ENCODE measurements at places on chromosomes 7 and 10. TPM values are rescaled to one million over a fixed set of nuclear protein-coding genes. Genes with fewer than 3 reads are reported as not detected.
A peak's percentile ranks its signal among the peaks of the same experiment; 100 is the strongest.

- no peak overlapping the region for H3K27ac ChIP-seq
- DNase-seq, result no peak
- no peak overlapping the region for H3K4me3 ChIP-seq
- H3K27me3 ChIP-seq, result no peaks in the 10 kb centered on the region
- H3K36me3 ChIP-seq, result no peaks in the 10 kb centered on the region
Observed at GRCh38 chr10:127600479-127600878, 51.4 kb downstream of the NPS start.

GRCh38 chr10:110865186-110865808 is 6.4 kb upstream of the PDCD4 start:
- DNase-seq, result no peak
- no peaks in the 10 kb centered on the region for H3K4me1 ChIP-seq
- H3K4me3 ChIP-seq, result no peak overlapping the region

GRCh38 chr7:157494506-157495176 is 157.8 kb downstream of the DNAJB6 start:
- no peak overlapping the region for H3K27ac ChIP-seq
- H3K4me3 ChIP-seq, result no peak overlapping the region
- no peaks in the 10 kb centered on the region for H3K36me3 ChIP-seq
- DNase-seq, result no peak
- H3K27me3 ChIP-seq, result no peaks in the 10 kb centered on the region

- no peak overlapping the region for H3K27ac ChIP-seq
- no peak for DNase-seq
- H3K4me3 ChIP-seq, result no peak overlapping the region
- H3K4me1 ChIP-seq, result no peaks in the 10 kb centered on the region
Observed at GRCh38 chr10:29612657-29613056, 22.1 kb downstream of the SVIL start.

GRCh38 chr10:15201589-15202300 is 33.3 kb upstream of the NMT2 start:
- no peak overlapping the region for H3K27ac ChIP-seq
- no peaks in the 10 kb centered on the region for H3K27me3 ChIP-seq
- H3K36me3 ChIP-seq, result no peaks in the 10 kb centered on the region
- DNase-seq, result no peak
- peaks cover 6% of the 10 kb centered on the region for H3K4me1 ChIP-seq

DNA sequence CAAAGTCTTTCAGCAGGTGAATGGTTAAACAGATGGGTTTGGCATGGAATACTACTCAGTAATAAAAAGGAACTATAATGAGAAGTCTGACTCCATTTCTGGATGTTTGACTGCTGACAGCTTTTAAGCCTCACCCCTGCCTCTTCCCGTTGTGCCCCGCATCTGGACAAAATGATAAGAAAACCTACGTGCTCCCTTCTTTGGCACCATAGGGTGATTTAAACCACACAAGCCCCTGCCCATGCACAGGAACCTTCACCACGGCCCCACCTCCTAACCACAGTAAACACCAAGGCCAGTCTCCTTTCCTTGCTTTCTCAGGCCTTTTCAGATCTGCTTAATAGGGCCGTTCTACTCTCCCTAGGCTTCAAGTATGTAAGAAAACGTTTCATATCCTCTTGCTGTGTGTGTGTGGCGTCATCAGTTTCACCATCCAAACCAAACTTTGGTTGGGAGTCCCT is 47.1 kb upstream of the UBN2 start:
- no peaks in the 10 kb centered on the region for H3K4me1 ChIP-seq
- H3K36me3 ChIP-seq, result no peaks in the 10 kb centered on the region
- H3K27ac ChIP-seq, result no peak overlapping the region

DNA sequence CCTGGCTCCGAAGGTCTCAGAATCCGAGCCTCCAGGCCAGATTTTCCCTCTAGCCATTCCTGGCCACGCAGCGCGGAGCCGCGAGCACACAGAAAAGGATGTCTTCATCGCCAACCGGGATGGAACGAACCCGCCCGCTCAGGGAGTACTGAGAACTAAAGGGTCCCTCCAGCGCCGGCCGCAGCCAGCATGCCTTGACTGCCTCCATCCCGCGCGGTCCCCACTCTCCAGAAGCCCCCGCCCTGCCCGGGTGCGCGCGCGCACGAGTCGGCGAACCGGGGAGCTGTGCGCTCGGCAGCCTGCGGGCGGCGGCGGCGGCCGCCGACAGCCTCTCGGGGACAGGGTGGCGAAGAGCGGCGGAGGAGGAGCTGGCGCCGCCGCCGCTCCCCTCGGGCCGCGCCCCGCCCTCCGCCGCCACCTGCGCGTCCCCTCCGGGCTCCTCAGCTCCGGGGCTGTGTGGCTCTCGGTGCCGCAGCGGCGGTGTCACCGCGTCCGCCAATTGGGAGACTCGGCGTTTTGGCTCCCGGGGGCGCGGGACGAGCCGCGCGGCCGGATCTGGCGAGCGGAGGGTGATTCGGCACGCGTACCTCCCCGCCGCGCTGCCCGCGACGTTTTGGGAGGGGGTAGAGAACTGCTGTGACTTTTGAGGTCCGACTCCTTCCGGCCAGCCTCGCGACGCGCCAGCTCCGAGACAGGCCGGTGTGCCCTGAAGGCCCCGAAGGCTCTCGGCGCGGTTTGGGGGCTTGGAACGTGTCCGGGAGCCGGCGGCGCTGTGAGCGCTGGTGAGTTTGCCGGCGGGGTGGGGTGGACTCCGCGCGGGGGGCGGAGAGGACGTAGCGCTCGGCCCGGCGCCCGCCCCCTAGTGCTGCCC is 453 bp upstream of the GALNT17 start:
- DNase-seq, result peak; percentile 17
- peak overlapping the region; percentile 72 for H3K4me3 ChIP-seq
- no peaks in the 10 kb centered on the region for H3K27me3 ChIP-seq
- no peaks in the 10 kb centered on the region for H3K4me1 ChIP-seq

GRCh38 chr7:47654672-47655298 is 72.9 kb upstream of the TNS3 start:
- H3K36me3 ChIP-seq, result no peaks in the 10 kb centered on the region
- H3K4me3 ChIP-seq, result no peak overlapping the region
- no peak for DNase-seq

The UNC5B gene
- 5.5 TPM for total RNA-seq

The PTPN20 gene
- 1.8 TPM for total RNA-seq
